IMR-90 (cell line): ENCODE measurements at places on chromosomes 7 and 10. TPM values are rescaled to one million over a fixed set of nuclear protein-coding genes. Genes with fewer than 3 reads are reported as not detected.

The CYP2C19 gene
- total RNA-seq = not detected in 2 replicates

DNA sequence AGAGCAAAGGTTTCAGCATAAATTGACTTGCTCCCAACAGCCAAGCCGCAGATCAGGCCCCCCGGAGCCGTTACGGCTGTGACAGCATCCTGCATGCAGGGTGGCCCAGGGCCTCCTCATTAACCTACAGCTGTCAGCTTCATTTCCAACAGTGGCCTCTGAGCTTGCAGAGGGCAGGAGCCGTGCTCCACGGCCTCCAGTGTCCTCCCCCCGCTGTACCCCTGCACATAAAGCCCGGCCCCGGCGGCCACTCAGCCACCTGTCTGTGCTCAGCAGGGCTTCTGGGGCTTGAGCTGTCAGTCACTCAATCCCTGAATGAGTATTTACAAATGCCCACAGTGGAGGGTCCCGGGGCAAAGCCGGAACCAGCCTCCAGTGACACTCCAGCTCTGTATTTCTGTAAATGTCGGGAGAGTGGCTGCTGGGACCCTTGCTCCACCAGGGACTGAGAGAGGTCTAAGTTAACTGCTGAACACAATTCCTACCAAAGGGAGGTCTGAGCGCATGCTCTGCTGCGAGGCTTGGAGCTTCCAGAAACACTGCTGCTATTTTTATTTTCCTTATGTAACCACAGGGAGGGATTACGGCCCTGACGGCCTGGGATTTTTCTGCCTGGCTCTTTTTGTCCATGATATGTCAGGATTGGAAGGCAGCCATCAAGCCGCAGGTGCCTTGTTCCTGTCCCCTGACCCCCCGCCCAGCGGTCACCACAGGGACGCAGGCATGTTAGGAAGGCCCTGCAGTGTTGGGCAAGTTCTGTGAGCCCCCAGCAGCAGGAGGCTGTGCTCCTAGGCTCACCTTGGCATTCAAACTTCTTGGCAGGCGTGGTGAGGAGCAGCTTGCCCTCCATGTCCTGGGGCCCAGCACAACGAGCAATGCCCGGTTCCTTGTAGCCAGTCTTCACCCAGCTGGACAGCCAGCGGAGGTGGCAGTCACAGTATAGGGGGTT, 165.0 kb downstream of the SLIT1 start:
- no peak for DNase-seq

DNA sequence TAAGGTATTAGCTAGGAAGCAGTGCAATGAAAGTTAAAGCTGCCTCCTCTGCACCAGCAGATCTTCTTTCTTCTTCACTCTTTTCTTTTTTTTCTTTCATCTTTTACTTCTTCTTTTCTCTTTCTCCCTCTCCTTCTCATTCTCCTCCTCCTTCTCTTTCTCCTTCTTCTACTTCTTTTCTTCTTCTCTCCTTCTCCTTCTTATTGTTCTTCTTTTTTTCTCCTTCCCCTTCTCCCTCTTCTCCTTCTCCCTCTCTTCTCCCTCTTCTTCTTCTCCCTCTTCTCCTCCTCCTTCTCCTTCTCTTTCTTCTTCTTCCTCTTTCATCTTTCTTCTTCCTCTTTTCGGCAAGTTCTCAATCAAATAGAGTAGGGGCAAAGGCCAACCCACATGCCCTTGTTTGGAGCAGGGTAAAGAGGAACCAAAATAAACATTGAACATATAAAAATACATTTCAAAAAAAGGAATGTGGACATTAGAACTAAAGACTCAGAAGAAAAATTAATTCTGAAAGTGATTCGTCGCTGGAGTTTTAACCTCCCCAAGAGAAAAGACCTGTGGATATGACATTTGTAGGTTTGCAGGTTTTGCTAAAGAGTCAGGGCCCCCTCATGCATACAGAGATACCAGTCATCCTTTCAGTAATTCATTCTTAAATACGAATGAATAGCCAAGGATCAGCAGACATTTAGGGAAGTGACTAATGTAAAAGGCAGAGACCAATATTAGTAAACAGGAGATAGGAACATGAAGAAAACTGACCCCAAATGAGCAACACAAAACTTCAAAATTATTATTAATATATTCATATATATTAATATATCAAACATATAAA, 93.0 kb upstream of the RSU1 start:
- DNase-seq = peak; percentile 48

The INSYN2A gene
- total RNA-seq = under 0.01 and 0.18 TPM in 2 replicates

DNA sequence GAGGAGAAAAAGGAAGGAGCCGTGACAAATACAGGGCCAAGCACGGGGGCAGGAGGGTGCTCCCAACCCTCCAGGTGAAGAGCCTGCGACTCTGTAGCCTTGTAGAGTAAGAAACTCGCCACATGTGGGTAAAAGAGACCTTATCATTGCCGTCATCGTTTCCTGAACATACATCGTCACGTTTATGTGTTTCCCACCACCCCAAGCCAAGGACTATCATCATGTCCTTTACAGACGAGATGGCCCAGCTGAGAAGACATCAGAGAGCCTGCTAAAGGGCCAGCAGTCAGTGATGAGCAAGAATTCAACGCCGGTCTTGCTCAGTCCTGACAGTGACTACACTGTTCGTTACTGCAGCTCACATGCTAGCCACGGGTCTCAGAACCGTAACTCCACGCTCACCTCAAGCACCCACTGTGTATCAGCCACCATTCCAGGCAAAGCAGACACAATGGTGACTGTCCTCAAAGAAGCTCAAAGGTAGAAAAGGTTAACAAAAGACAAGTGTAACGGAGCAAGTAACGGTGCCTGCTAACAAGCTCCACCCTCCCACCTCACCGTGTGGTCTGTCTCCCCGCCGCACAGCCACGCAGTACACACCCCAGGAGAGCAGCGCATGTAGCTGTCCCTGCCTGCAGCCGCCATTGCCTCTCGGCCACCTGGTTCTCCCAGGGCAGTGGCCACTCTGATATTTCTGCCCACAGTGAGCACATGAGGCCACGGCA, 147.8 kb downstream of the MAD1L1 start:
- no peak for DNase-seq

DNA sequence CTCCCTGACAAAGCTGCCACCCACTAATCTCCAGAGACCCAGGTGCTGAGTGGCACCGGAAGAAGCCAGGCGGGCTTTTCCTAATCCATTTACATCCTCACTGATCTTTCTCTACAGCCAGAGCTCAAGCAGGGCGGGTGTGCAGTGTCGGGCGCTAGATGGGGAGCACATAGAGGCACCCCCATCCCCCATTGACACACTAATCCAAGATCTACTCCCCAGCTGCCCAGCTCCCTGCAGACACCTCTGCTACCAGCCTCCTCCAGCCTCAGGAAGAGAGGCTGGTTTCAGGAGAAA, 22.2 kb downstream of the FRMPD2 start:
- DNase-seq = no peak

- no peak for DNase-seq
Measured at GRCh38 chr10:389261-389790, 254.1 kb downstream of the ZMYND11 start.

The OPALIN gene
- not detected in 2 replicates for total RNA-seq

- DNase-seq = no peak
Measured at GRCh38 chr7:96400001-96400400, 78.1 kb upstream of the SLC25A13 start.

The STMP1 gene
- 6.1 and 11.9 TPM in 2 replicates for total RNA-seq

GRCh38 chr7:70764701-70765208, 367.2 kb upstream of the GALNT17 start:
- no peak for DNase-seq

- no peak for DNase-seq
Measured at GRCh38 chr7:139072796-139073195, 36.7 kb downstream of the ZC3HAV1 start.

The SEMA4G gene
- 0.56 and 0.90 TPM in 2 replicates for total RNA-seq

- DNase-seq = peak; percentile 29
Measured at GRCh38 chr7:4612939-4613841, 68.9 kb upstream of the FOXK1 start.

- DNase-seq = peak; percentile 80
Measured at GRCh38 chr10:31318382-31318853, 598 bp upstream of the ZEB1 start.

The PRPS1L1 gene
- not detected in 2 replicates for total RNA-seq

DNA sequence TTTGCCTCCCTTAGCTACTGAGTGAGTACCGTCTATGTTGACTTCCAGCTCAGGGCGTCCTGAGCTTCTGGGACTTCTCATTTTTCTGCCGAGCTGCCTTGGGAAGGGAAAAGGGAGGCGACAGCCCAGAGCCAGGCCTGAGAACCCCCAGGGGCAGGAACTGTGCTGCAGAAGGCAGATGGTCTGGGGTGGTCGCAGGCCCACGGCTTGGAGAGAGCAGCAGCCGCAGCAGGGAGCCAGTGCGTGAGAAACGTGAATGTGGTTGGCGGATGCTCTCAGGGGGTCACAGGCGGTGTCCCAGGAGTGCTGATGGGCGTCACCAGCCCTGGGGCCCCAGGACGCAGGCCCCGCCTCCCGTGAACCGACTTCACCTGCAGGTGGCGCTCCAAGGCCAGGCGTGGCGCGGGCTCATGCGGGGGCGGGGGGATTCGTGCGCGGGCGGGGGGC, 9.2 kb upstream of the PWWP2B start:
- peak; percentile 36 for DNase-seq

DNA sequence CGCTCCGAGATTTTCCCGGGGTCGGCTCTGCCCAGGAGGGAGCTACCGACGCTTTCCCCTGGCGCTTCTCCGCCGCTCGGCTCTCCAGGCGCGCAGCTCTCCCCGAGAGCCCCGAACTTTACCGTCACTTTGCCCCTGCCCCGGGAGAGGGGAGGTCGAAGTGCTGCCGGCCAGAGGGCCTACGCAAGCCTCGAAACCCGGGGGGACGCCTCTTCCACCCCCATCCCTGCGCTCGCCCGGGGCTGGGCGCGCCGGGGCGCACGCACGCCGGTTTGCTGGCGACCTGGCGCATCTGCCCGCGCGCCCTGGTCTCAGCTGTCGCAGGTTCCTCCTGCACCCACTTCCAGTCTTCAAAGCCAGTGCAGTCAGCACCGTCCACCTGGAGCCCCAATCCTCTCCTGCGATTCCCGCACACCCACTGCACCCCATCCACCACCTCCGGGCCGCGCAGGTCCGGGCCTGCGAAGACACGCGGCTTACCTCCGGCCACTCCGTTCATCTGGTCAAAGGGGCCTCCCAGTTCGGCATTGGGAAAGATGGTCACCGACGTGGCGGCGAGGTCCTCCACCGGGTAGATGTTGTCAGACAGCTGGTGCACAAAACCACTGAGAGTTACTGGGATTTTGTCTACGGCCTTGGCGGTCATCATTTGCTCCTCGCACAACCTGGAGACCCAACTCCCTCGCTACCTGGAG, 638 bp downstream of the EGR2 start:
- DNase-seq = no peak

DNA sequence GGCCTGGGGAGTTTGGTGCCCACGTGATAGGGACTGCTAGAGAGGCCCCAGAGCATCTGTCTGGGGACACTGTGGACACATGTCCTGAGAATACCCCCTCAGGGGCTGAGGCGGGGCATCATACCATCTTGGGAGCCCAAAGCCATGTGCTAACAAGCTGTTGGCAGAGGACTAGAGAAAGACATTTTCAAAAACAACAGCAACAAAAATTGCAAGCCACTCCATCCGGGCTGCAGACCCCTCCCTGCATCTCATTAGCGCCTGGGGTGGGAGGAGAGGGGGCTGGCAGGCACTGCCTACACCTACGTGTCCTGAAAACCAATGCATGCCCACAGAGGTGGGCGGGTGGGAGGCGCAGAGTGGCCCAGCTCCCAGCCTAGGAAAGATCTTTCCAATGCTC, 507.4 kb upstream of the PODXL start:
- DNase-seq = no peak

The RSPH10B gene
- total RNA-seq = under 0.01 TPM in 1 of 2 replicates, not detected in the other

- DNase-seq = no peak
Measured at GRCh38 chr7:36276428-36277248, 113.0 kb upstream of the ANLN start.

DNA sequence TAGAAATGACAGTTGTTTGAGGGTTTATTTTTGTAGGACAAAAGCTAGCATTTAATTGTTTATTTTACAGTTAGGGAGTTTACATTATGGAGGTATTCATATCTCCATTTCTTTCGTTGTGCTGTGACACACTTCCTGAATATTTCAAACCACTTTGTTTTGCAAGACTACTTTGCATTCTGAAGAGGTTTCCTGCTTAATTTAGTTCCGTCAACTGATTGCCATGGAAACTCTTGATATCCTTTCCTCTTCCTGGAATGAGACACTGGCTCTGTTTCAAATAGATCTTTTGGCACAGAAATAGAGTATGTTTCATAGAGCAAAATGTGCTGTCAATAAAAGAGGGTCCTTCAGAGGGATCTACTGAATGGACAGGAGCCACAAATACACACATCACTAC, 159.5 kb upstream of the AGR3 start:
- peak; percentile 96 for DNase-seq

DNA sequence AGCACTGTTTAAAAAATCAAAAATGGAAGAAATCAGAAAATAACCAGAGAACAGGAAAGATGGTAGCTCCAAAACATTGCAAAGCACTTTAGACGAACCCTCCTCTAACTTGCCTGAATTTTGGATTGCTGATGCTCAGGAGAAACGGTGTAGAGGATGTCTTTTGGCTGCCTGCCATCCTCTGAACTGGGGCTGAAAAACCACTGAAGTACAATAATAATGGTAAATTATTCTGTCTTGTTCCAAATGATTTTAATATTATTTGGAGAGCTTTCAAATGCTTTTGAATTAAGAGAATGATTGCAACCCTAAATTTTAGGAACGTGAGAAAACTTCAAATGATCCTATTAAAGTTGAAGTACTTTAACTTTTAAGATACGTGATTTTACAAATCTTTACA, 167.3 kb upstream of the SLC13A1 start:
- DNase-seq = no peak

GRCh38 chr10:50416881-50417280, 165.6 kb upstream of the ASAH2 start:
- no peak for DNase-seq

DNA sequence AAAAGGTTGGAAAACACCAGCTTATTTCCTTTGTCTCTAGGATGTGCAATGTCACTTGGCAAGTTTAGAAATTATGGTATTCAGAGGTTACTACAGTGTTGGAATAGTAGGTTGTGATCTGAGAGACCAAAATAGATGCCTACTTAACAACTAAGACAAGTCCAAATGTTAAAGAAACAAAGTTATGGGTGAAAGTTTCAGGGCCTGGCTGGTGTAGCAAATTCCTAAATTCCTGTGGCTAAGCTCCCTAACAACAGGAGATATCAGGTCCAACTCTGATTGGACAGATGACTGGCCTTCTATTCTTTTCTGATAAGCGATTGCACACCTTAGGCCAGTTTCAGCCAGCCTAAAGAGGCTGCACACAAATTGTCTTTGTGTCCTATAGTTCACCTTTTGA, 873.5 kb downstream of the REEP3 start:
- DNase-seq = peak; percentile 24

- no peak for DNase-seq
Measured at GRCh38 chr10:5670662-5671375, 4.4 kb upstream of the ASB13 start.

- DNase-seq = no peak
Measured at GRCh38 chr10:26799342-26799741, 61.4 kb downstream of the ABI1 start.
